ENCODE measurements at places on chromosomes 4 and X.
A peak's percentile ranks its signal among the peaks of the same experiment; 100 is the strongest.

- no peak for ATAC-seq
These were observed 239.8 kb upstream of the IL1RAPL1 start for GRCh38 chrX:28347476-28347875.

DNA sequence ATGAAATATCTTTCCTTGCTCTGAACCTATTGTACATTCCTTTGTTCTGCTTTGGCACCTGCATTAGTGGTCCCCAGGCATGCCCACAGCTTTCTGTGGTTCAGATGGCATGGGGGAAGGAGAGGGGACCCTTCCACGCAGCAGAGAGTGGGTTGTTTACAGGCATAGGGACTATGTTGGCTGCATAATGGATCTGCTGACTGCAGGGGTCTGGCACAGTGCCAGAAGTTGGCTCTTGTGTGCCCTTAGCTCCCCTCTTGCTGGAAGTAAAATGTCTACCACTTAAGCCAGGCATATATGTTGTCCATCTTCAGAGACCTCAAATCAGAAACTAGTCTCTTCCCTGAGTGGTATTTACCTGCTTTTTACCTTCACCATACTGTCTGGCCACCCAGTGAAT lies 651.9 kb upstream of the PCDH7 start:
- ATAC-seq = no peak

DNA sequence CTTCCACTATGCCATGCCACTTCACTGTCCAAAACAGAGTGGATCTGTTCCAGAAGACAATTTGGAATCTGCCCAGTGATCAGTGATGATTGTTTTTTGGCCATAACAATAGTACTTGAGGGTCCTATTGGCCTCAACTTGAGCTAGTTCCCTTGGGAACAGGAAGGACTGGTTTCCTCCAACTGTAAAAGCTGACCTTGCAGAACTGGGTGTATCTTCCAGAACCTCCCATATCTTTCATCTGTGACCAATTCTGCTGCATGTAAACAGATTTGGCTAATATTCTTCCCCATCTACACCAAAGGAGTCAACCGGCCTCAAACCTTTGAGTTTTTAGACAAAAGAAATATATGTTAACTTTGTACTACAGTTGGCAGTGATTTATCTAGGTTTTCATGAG lies 165.1 kb upstream of the TRPC5 start:
- no peak for ATAC-seq

GRCh38 chrX:94600077-94600476 lies 926.1 kb downstream of the FAM133A start:
- ATAC-seq = no peak

GRCh38 chr4:139956507-139957017 lies 197.4 kb downstream of the MAML3 start:
- no peak for ATAC-seq

DNA sequence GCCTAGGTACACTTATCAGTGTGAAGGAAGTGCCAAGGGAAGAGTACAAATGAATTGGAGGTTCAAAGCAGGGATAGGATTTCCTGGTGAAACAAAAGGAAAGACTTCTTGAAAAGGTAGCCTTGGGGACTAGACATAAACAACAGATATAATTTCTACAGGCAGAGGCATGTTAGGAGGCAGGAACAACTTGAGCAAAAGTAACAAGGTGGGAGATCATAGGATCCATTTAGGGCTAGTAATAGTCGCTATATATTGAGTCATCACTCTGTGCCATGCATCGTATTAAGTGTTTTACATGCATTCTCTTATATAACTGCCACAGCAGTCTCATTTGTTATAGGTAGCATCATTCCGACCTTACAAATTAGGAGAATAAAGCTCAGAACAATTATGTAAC lies 98.3 kb upstream of the EOLA2 start:
- no peak for ATAC-seq

DNA sequence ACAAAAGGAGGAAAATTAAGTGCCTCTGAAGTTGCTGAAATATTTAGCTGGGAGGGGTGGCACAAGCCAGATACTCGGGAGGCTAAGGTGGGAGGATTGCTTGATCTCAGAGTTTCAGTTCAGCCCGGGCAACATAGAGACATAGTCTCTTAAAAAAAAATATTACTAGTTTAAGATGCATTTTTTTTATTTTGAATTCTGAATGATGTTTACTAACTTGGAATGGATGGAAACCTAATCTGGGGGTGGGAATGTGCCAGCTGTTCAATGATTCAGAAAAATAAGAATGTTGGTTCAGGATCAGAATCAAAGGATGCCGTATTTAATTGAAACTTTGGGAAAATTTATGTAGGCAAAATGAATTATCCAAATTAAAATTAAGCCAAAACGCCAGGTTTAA lies 167.2 kb upstream of the ANK2 start:
- no peak for ATAC-seq

- ATAC-seq = no peak
These were observed 217.7 kb upstream of the HAND2 start for GRCh38 chr4:173747537-173748257.

- ATAC-seq = no peak
These were observed 32.3 kb upstream of the ZFX start for GRCh38 chrX:24117258-24117657.

GRCh38 chrX:69139516-69139915 lies 25.7 kb downstream of the PJA1 start:
- ATAC-seq = no peak

- no peak for ATAC-seq
These were observed 33.8 kb upstream of the SPANXN1 start for GRCh38 chrX:145213504-145213903.

GRCh38 chr4:77651820-77652219 lies 46.2 kb downstream of the CXCL13 start:
- no peak for ATAC-seq

DNA sequence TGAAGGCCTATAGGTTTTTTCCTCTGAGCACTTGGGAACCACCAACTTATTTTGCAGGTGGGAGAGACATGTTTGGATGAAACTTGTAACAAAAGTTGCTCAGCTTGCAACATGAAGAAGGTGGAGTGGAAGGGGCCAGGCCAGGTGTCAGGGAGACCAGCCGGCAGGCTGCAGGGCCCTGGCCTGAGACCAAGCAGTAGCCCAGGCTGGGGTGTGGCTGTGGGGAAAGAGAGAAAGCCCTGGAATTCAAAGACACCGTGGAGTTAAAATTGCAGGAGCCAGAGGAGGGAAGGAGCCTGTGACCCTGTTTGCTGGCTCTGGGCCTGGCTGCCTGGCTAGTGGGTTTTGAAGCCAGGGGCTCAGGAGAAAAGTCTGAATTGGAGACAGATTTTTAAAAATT lies 43.4 kb downstream of the EFNB1 start:
- no peak for ATAC-seq

GRCh38 chr4:67134616-67135015 lies 410.7 kb downstream of the CENPC start:
- ATAC-seq = no peak

GRCh38 chrX:69670001-69670555 lies 54.2 kb downstream of the EDA start:
- no peak for ATAC-seq

- no peak for ATAC-seq
These were observed 914.5 kb downstream of the STIM2 start for GRCh38 chr4:27775156-27775555.

DNA sequence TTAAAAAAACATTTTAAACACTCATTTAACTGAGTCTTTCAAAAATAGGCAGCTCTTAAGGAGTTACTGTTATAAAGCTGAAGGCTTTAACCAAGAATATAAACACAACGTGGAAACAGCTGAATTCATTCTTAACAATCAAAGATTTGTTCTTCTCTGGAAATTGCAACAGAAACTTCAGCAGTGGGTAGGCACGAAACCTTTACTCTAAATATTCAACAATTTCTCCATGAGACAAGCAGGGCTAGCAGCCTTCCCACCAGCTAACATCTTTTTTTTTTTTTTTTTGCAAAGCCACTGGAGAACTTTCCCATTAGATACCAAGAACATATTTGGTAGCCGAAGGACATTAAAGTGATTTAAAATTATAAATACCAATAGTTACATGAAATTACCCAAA lies 78.2 kb upstream of the PRSS48 start:
- ATAC-seq = no peak

DNA sequence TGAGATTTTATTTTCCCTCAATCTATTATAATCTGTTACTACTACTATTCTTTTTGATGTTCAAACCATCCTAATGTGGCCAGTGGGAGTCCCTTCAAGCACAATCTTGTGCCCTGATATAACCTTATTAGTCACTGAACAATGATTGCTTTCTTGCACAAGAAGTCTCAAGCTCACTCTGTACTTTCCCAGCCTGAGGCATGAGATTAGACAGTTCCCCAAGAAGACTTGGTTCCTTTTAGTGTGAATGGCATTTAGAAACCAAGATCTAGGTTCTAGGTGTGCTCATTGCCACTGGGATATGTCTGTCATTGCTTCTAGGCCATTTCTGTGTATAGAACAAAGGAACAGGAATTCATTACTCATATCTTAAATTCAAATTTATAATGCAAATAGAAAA lies 28.0 kb upstream of the RBM41 start:
- no peak for ATAC-seq

- ATAC-seq = no peak
These were observed 959.0 kb downstream of the C4orf33 start for GRCh38 chr4:130054908-130055307.

- ATAC-seq = peak; percentile 91
These were observed 18.3 kb upstream of the GPR101 start for GRCh38 chrX:137051978-137052642.

DNA sequence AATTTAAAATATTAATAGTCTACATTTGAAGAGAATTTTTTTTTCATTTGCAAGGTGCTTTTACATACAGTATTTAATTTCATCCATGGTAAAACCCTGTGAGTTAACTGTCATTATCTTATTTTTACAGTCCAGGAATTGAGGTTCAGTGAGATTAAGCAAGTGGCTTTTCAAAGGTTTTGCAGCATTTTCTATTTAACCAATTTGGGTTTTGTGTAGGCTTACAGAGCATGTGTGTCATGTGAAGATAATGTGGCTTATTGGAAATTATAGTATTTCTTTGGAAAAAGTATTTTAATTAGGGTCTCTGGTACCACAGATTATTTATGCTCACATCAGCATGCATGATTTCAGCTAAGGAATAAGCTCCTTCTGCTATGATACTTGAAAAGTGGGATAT lies 4.5 kb downstream of the XK start:
- ATAC-seq = no peak

GRCh38 chrX:3585719-3586118 lies 127.7 kb downstream of the PRKX start:
- no peak for ATAC-seq

DNA sequence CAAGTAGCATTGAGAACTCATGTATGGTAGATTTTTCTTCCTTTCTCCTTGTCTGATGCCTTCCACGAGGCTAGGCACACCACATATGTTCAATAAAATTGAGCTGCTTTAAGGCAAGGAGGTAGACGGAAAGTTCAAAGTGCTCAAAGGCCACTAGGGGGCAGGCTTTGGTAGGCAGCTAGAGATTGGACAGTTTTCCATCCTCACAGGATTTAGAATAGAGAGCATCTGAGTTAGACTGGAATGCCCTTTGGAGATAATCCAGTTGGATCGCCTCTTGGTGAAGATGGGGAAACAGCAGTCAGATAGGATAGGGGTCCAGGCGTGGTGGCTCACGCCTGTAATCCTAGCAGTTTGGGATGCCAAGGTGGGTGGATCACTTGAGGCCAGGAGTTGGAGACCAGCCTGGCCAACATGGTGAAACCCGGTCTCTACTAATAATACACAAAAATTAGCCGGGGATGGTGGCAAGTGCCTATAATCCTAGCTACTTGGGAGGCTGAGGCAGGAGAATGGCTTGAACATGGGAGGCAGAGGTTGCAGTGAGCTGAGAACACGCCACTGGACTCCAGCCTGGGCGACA lies 30.4 kb downstream of the ELF4 start:
- no peak for ATAC-seq

DNA sequence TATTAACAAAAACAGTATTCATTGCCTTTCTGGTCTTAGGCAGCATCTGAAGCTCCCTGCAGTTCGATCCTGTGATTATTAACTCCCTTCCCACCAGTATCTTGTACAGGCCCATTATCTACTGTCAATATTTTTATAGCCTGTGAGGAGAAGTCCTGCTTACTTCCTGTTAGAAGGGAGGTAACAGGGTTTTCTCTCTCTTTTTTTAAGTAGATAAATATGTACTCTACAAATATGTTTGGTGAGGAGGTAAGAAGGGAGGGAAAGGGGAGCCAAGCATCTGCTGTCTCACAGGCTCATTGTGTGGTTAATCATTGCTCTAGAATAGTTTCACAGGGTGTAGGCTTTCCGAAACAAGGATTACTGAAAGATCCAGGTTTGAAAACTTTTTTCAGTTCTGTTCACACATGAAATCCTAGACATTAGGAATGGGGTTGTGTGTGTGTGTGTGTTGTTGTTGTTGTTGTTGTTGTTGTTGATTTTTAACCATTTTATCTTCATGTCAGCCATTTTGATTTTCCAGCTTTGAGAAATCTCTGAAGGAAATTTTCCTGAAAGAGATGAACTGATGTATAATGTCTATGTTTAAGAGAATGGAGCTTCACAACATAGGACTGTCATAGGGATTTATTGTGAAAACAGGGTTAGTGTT lies 14.2 kb downstream of the ATOH1 start:
- no peak for ATAC-seq

DNA sequence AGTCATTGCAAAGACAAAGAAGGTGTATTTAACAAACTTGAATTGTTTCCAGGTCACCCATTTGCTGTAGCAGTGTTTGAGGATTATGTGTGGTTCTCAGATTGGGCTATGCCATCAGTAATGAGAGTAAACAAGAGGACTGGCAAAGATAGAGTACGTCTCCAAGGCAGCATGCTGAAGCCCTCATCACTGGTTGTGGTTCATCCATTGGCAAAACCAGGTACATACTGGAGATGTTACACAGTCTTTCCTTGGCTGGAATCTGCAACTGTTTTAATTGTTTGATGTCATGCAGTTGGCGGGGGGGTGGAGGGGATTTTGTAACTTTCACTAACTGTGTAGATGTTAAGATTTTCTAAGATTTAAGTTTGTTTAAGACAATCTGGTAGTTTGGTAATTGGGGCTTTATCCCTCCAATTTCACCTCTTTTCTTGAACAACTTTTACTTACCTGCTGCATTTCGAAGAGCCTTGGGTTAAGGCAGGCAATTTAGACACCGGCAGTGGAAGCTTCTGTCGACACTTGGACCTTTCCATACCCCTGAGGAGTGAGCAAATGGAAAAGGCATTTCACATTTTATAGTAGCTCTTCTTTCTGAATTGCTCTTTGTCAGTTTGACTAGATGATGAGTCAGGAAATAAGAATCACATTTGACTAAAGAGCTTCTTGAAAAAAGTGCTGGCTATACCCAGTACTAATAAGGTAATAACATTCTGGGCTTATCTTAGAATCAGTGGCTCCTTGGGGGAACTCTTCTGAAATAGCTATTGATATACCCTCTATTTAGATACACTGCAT lies 67.4 kb downstream of the EGF start:
- ATAC-seq = no peak

Data from stimulated activated memory B cell treated with anti-CD40 and anti-IgM and Interleukin-4, amounts not matched to agents 10 μg/mL and 1 μg/mL and 100 μg/mL, for 72 hours (primary cell).